ENCODE measurements at places on chromosomes 1 and 21. TPM values are rescaled to one million over a fixed set of nuclear protein-coding genes. Genes with fewer than 3 reads are reported as not detected.
A peak's percentile ranks its signal among the peaks of the same experiment; 100 is the strongest.

GRCh38 chr1:87150143-87150542 lies 178.5 kb upstream of the LMO4 start:
- DNase-seq: no peak

The F13B gene
- not detected for total RNA-seq

The RXRG gene
- not detected for total RNA-seq

- peak; percentile 39 for DNase-seq
Measured at GRCh38 chr21:46661211-46661625, 25.7 kb downstream of the PRMT2 start.

- DNase-seq: no peak
Measured at GRCh38 chr1:13703558-13704490, 3.8 kb downstream of the PRDM2 start.

The GNB1 gene
- total RNA-seq: 74.5 TPM

DNA sequence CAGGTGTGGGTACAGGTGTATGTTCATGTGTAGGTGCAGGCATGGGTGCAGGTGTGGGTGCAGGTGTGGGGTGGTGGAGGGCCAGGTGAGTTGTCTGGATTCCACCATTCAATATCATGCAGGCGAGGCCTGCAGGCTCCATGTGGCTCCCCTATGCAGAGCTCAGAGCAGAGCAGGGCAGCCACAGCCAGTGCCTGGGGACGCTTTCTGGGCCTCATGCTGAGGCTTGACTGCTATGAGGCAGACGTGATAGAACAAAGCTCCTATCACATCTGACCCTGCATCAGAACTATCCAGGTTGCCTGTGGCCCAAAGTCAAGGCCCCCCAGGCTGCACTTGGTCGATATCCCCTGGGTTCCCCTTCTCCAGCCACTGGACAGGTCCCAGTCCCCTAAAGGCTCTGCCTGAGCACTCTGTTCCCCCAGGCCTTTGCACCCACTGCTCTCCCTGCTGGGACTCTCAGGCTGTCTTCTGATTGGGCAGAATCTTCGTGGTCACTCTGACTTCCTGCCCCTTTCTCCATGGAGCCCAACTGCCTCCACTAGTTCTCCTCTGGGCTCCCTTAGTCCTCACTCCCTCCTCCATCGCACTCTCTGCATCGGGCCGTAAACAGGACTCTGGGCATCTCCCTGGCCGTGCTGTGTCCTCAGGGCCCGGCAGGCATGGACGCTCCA lies 78.6 kb upstream of the ACTL8 start:
- DNase-seq: no peak

The FUBP1 gene
- total RNA-seq: 77.1 TPM

DNA sequence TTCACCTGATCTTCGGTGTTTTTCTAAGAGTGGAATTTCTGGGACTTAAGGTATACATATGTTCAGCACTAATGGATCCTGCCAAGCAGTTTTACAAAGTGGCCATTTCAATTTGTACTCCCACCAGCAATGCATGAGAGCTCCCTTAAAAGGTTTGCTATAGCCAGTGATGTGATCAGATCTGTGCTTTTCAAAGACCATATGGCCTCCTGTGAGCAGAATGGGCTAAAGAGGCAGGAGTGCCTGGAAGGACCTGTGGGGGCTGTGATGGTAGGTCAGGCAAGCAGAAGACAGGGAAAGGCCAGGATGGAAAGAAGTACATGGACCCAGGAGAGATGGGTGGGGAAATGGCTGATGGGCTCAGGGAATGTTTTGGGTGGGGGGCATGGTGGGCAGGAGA lies 252.7 kb downstream of the DISC1 start:
- DNase-seq: no peak

The SLAMF9 gene
- 15.9 TPM for total RNA-seq

- no peak for DNase-seq
Measured at GRCh38 chr1:4089421-4090175, 189.5 kb upstream of the C1orf174 start.

DNA sequence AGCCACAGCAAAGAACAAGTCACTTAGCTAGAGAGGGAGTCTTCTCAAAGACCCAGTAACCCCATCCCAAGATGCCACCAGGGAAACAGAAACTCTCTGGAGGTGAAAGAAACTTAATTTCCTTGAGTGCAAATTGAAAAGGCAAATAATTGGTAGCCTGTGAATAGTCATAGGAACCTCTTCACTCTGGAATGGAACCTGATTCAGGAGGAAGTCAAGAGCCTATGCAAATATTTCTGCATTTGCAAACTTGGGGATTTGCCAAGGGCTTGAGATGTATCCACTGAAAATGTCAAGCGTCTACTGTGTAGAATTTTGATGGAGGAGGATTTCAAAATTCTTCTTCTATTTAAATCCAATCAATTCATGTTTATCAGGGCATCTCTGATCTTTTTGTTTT lies 5.7 kb downstream of the HIVEP3 start:
- no peak for DNase-seq

The TRIM46 gene
- total RNA-seq: 3.1 TPM

GRCh38 chr1:7084232-7084894 lies 299.1 kb downstream of the CAMTA1 start:
- DNase-seq: no peak

GRCh38 chr1:96880626-96881025 lies 159.0 kb downstream of the PTBP2 start:
- DNase-seq: no peak

DNA sequence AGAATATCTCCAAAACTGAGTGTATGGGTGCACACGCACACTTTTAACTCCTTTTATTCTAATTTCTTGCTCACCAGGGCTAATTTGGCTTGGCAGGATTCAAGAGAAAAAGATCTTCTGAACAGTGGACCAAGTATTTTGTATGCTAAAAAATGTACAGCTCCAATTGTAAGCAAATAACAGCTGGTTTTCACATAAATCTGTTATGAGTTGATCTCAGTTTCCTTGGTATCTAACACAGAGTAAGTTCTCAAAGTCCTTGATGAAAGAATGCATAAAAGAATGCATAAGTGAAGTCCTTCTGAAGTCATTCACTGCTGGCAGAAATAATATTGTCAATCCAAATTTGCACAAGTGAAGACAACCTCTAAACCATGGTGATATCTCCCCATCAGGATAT lies 213.0 kb downstream of the OMA1 start:
- no peak for DNase-seq

DNA sequence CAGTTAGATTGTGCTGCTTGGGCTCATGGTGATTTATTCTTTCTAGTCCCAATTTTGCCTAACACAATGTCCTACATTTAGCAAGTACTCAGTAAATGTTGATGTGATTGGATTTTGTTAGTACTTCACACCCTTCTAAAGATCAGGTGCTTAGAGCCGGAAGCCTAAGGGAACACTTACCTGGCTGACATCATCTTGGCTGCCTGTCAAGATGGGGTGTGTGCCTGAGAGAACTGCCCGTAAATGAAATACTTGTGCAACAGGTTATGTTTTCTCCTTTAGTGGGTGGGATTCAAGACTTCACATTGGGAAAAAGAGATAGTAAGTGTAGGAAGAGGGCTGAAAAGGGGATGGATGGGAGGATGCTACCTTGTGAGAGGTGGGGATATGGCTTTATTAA lies 75.5 kb upstream of the MACF1 start:
- DNase-seq: no peak

GRCh38 chr21:35855484-35855883 lies 204.8 kb downstream of the SETD4 start:
- DNase-seq: no peak

- DNase-seq: no peak
Measured at GRCh38 chr1:116741836-116742565, 12.2 kb upstream of the CD2 start.

DNA sequence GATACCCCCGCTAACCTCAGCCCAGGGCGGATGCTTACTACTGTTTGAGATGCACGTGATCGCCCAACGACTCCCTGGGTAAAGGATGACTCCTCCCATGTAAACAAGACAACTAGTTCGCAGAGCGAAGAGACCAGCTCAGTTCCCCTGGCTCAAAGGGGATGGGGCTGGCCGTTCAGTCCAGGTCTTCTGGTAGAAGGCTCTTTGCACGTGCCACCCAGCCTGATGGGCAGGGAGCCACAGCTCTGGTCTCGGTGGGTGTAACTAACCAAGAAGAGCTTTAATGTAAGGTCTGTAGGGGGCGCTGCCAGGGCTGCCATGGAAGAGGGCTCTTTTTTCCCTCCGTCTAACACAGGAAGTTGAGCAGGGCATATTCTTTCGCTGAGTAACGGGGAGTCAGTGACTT lies 49.4 kb upstream of the PARP1 start:
- peak; percentile 39 for DNase-seq

DNA sequence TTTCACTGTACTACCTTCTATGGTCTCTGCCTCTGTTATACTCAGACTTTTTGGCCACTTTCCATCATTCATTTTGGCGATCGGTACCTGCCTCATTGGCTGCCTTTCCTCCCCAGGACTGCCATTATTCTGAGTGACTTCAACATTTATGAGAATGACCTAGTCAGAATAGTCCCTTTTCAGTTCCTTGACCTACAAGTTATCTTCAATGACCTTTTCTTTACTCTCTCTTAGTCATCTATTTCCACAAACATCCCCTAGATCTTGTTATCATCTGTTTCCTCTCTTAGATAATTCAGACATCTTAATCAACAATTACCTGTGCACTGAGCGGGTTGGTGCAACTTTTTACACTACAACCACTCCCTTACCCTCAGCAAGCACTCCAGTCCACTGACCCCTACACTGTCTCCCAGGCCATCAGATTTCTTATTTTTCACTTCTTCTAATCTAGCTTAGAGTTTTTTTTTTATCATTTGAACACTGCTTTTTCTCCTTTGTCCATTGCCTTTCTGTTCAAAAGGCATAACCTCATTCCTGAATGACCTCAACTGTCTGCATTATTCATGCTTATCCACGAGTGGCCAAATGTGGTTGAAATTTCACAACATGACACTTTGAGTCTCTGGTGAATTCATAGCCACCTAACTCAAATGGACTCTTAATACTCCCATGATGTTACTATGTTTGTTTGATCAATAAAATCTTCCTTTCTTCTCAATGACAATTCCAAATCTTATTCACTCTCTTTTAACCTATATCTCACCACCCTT lies 112.7 kb downstream of the HMCN1 start:
- DNase-seq: no peak

GRCh38 chr1:154546264-154547063 lies 12.0 kb downstream of the UBE2Q1 start:
- peak; percentile 65 for DNase-seq

GRCh38 chr1:162357681-162358266 lies 18.9 kb downstream of the SPATA46 start:
- peak; percentile 24 for DNase-seq

The IGSF8 gene
- total RNA-seq: 18.0 TPM

GRCh38 chr1:32048440-32048839 lies 24.3 kb upstream of the TMEM39B start:
- no peak for DNase-seq

GRCh38 chr1:22321917-22322316 lies 129.7 kb upstream of the ZBTB40 start:
- DNase-seq: no peak

DNA sequence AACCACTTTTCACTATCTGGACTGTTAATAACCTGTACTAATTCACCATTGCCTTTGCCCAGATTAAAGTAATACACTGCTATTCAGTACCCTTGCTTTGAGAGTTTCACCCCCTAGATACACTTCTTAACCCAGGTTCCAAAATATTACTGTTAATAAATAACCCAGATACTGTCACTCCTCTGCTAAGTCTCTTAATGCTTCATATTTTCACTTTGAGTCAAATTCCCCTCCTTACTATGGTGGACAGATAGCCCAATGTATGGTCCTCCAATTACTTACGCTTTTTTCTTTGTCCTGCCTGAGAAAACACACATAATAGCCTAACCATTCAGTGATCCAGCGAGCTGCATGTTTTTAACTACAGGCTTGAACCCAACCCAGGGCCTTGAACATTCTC lies 152.5 kb downstream of the NEGR1 start:
- DNase-seq: no peak

DNA sequence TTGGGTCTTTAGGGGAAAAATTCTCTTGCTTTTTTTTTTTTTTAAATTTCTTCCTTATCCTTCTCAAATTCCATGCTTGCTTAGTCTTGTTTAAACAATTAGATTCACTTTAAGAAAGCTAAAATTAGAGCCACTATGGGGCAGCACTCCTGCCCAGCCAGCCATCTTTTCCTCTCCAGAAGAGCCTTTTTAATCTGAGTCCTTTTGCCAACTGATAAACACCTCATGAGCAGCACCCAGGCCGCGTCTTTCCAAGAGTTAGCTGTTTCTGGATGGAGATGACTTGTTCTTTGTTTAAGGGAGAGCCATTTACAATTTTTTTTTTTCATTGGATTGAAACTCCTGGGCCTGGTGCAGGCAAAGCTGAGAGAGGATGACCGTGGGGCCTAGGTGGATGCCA lies 53.3 kb upstream of the TSPAN2 start:
- DNase-seq: no peak

The FABP3 gene
- total RNA-seq: not detected

DNA sequence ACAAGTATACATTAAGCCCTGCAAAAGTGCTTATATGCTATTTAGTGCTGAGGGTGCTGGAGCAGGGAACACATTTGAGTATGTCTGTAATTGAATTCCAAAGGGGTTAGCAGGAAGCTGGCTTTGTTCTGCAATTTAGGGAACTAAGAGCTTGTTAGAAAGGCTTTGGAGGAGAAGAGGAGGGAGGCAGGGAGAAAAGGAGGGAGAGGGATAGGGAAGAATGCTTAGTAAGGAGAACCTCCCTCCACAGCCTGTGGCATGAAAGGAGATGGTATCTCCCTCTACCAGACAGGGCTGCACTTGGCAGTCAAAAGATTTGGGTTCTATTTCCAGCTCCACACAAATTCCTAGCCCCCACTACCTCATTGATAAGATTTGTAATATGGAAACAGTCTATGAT lies 217.8 kb downstream of the DAB1 start:
- DNase-seq: no peak

GRCh38 chr1:30684881-30685795 lies 38.2 kb downstream of the MATN1 start:
- no peak for DNase-seq

The CHRNB2 gene
- 0.88 TPM for total RNA-seq

- DNase-seq: peak; percentile 79
Measured at GRCh38 chr1:214584805-214585766, 17.9 kb upstream of the CENPF start.

DNA sequence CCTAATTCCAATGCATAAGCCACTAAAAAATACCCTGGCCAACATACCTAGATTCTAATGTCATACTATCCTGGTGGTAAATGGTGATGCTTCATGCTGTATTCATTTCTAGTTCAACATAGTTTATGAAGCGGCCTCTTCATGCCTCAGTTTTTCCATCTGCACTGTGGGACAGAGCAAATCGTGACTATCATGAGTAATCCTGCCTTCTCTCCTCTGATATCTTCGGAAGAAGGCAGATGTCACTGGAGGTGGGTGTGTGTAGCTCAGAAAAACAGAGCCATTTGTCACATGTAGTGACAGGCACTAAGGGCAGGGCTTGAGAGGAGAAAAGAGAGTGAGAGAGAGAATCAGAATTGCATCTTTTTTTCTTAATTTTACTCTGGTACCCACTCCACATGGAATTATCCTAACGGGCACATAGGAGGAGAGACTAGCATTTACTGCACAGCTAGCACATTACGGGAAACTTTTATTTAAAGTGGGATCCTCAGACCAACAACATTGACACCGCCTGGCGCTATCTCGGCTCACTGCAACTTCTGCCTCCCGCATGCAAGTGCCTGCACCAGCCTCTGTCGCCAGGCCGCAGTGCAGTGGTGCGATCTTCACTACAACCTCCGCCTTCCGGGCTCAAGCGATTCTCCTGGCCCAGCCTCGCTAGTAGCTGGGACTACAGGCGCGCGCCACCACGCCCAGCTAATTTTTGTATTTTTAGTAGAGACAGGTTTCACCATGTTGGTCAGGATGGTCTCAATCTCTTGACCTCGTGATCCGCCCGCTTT lies 78.4 kb upstream of the KCNA3 start:
- DNase-seq: no peak
